ENCODE measurements at places on chromosomes 7 and 10.

DNA sequence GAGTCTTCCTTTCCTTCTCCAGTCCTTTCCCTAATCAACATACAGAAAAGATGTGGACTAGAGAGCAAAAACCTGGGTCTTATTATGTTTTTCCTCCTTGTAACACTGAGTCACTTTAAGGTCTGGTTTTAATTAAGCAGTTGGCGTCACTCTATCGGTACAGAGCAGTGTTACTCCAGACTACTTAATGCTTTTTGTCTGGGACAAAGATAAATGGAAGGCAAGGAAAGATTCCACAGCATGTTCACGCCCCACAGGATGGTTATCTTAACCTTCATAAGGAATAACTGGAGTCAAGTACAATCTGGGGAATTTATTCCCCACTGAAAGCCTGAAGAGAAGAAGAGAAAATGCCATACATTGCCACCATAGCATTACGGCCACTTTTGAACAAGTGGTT lies 145.7 kb downstream of the ELAPOR2 start:
- no peak for DNase-seq

GRCh38 chr7:101243646-101244374 lies 1.1 kb downstream of the FIS1 start:
- peak; percentile 50 for DNase-seq

- no peak for DNase-seq
These were observed 312.5 kb downstream of the PPP1R3A start for GRCh38 chr7:113606325-113606724.

GRCh38 chr10:71213761-71214440 lies 1.5 kb downstream of the UNC5B start:
- no peak for DNase-seq

DNA sequence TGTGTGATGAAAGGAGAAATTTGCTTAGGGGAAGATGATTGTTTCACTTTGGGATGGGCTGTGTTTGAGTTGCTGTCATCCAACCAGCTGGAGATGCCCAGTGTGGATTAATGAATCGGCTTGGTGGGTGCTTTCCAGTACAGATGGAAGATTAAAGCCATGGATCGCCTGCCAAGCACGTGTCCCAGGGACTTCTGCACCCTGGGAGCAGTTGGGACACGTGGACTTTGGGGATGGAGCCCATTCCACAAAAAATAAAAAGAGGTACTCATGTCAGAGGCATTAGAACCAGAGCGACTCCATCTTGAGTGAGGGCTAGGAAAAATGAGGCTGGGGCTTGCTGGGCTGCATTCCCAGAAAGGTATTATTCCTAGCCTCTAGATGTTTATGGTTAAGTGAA lies 29.3 kb upstream of the PRLHR start:
- no peak for DNase-seq

DNA sequence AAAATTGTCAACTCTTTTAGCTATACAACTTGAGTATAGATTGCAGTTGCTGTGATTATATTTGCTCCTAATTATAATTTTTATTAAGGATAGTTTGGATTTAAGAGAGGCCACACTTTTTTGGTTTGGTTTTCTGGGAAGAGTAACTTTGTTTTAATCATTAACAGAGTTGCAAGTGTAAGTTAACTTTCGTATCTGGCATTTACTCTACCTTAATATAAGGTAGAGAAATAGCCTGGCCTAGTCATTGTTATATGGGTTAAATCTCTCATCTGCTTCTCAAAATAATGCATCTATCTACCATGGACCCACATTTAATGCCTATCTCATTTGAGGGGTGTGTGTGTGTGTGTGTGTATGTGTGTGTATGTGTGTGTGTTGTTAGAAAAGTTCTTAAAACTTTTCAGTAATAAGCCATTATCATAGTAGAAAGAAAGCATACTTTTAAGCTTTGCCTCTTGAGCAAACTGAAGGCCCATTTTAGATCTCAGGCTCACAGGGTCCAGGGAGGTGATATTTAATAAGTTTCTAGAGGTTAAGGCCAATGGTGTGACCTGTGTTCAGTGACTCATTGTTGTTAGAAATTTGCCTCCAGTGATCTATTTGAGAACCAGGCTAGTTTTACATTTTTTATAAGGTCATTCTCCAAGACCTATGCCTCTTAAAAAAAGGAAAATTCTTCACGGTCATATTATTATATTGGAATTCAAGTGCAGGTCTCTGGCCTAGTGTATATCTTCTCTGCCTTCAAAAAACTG lies 10.9 kb upstream of the TEX47 start:
- DNase-seq: no peak

- no peak for DNase-seq
These were observed 12.4 kb downstream of the GFRA1 start for GRCh38 chr10:116260599-116260998.

GRCh38 chr10:31063841-31064240 lies 32.2 kb upstream of the ZNF438 start:
- no peak for DNase-seq

- peak; percentile 61 for DNase-seq
These were observed 742 bp downstream of the LMBR1 start for GRCh38 chr7:156892081-156892800.

DNA sequence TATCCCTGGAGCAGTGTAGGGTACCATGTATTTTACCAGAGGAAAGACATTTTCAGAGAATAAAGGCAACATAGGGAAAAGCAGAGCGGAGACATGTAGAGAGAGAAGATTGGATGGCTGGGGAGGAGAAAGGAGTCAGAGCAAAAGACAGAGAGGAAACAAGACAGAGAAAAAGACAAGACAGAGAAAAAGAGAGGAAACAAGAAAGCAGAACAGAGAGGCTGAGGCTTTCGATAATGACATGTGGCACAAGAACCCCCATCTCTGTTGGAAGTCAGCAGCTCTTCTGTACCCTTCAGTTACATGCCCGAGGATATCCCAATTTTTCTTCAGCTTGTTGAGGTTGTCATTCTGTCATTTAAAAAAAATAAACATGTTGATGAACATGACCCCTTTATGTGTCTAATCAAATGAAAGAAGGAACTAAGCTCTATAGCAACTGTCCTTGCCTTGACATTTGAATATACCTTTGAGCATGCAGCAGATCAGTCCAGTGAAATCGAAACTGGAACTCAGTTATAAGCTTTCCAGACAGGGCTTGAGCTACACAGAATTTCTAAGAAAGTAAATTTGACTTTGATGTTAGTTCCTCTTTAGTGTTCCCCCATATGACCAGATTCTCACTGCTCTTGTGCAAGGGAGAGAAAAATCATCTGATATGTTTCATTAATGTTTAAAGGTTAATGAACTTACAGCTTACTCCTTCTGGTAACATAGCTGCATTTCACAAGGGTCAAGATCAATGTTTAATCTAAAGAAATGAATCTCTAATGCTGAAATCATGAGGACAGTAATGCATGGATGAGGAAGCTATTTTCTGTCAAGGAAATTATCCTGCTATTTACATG lies 75.1 kb upstream of the SP4 start:
- peak; percentile 59 for DNase-seq

DNA sequence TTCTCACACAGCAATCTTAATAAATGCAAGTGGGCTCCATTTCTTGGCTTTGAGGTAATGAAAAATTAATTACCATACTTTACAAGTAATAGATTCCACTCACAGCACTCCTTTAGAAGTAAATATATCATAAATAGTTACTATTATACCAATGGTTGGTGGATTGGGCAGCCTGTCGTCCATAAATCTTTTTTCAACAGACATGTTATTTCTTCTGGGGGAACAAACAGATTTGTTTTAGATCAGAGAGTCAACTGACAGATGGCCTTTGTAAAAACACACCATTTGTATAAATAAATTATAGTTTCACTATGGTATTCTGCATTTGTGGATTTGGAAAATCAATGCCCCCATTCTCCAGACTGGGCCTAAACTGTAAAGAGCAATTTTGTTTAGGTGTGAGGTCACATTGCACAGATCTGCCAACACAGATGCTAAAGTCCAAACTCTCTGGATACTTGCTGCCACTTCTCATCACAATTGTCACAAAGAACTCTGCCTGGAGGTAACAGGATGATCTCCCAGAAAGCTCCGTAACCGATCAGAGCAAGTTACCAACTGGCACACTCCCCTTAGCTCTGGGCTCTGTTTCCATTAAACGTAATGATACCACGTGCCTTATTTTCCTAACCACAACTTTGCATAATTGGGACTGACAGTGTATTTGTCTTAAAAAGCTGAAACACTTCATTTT lies 4.5 kb upstream of the MACROH2A2 start:
- DNase-seq: no peak

GRCh38 chr10:8638088-8638672 lies 583.7 kb downstream of the GATA3 start:
- DNase-seq: no peak

DNA sequence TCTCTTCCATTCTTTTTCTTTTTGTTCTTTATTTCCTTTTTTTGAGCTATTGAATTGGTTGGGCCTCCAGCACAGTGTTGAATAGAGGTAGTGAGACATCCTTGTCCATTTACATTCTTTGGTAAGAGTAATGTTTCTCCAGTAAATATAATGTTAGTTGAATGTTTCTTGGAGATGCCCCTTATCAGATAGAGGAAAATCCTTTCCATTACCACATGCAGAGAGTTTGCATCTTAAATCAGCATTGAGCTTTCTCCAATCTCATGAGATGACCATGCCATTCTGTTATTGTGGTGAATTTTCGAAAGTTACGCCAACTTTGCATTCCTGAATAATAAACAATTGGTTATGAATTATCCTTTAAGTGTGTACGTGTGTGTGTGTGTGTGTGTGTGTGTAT lies 127.7 kb downstream of the DNAH11 start:
- no peak for DNase-seq

- no peak for DNase-seq
These were observed 98.9 kb downstream of the ANKRD61 start for GRCh38 chr7:6130007-6130587.

DNA sequence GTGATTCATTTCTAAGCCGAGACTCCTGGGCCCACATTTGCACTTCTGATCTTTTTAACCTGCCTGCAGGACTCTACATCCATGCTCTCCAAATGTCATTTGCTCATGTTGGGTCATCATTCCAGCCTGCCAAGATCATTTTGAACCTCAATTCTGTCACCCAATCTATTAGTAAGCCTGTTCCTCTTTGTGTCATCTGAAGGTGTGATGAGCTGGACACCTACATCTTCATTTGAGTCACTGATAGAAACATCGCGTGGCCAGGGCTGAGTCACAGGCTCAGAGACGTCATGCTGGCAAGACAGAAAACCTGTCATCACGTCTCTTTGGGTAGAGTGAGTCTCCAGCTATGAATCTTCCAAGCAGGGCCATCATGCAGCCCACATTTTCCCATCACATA lies 65.3 kb upstream of the SLF2 start:
- no peak for DNase-seq

DNA sequence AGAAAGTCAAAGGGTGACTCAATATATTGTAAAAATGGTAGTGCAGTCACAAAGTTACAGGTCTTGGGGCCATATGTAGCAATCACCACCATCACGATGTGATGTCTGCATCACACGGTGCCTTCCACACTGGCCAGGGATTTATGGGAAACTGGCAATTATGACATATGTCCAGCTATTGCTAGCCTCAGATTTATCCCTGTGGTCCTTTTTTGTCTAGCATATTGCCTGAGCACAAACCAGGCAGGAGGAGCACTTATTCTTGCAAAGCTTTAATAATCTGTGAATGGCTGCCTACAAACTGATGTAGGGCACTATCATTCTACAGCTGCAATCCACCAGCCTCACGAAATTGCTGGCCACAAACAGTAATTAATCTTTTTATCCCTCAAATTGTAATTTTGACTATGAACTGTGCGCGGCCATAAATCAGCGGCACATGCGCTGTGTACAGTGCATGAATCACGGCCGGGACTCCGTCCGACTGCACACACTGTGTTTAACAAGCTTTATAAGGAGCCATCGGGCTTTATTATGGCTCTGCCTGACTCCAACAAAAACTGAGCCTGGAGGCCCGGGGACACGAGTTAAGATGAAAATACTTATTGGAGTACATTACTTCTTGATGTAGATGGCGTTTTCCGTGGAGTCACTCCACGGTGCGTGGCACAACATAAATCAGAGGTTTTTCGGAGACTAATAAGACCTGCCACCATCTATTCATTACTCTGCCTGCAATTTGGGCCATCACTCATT lies 115.2 kb downstream of the EBF3 start:
- peak; percentile 18 for DNase-seq

GRCh38 chr7:68256295-68256694 lies 1259.7 kb downstream of the TYW1 start:
- no peak for DNase-seq

- DNase-seq: no peak
These were observed 409.0 kb downstream of the KCNMA1 start for GRCh38 chr10:77228559-77228958.

GRCh38 chr10:88019753-88020152 lies 156.3 kb downstream of the PTEN start:
- no peak for DNase-seq

GRCh38 chr10:50501478-50501877 lies 122.3 kb downstream of the SGMS1 start:
- peak; percentile 6 for DNase-seq

DNA sequence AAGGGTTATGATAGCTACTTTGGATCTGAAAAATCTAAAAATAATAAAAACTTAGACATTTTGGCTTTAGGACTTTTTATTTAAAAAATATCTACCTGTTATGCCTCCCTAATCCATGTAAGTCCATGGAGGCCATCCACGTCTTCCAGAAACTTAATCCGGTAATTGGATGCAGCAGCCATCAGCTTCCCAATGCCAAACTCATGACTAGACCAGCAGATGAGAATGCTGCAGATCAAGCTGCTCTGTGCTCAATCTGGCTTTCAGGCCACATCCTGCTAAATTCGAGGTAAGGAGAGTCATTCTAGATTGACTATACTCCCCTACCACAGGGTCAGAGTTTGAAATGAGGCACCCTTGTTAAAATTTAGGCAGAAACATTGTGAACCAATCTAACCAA lies 168.5 kb upstream of the TCERG1L start:
- DNase-seq: no peak

GRCh38 chr10:16606421-16606820 lies 84.7 kb upstream of the C1QL3 start:
- DNase-seq: no peak

DNA sequence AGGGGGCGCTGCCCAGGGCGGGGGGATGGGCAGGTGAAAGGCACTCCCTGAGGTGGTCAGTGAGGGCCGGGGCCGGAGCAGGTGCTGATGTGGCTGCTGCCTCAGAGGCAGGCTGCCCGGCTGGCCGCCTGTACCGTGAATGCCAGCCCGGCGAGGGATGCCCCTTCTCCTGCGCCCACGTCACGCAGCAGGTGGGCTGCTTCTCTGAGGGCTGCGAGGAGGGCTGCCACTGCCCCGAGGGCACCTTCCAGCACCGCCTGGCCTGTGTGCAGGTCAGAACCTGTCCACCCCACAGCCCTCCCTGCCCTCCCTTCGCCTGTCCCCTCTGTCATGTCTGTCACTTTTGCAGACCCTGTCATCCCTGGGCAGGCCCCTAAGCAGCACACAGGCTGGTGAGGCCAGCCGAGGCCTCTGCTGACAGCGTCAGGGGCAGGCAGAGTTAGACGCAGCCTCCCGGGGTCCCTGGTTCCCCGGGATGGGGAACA lies 21.9 kb upstream of the ZNF862 start:
- no peak for DNase-seq

GRCh38 chr7:150381785-150382122 lies 2.6 kb downstream of the ZNF775 start:
- no peak for DNase-seq

All from suppressor macrophage (primary cell).